Mesendoderm (in vitro differentiated cells): ENCODE measurements at places on chromosomes 1 and 21.

- no peak overlapping the region for H3K4me3 ChIP-seq
- H3K27ac ChIP-seq: no peak overlapping the region
- no peaks in the 10 kb centered on the region for H3K36me3 ChIP-seq
- H3K4me1 ChIP-seq: no peaks in the 10 kb centered on the region
- DNase-seq: no peak
- no peaks in the 10 kb centered on the region for H3K27me3 ChIP-seq
These were observed 1829.2 kb downstream of the NCAM2 start for GRCh38 chr21:22827422-22827821.

GRCh38 chr1:31944205-31945089 is 6.3 kb upstream of the PTP4A2 start:
- peak; percentile 99 for DNase-seq
- peaks cover 2% of the 10 kb centered on the region for H3K27me3 ChIP-seq
- peaks cover 17% of the 10 kb centered on the region for H3K4me1 ChIP-seq
- H3K4me3 ChIP-seq: peak overlapping the region; percentile 42

DNA sequence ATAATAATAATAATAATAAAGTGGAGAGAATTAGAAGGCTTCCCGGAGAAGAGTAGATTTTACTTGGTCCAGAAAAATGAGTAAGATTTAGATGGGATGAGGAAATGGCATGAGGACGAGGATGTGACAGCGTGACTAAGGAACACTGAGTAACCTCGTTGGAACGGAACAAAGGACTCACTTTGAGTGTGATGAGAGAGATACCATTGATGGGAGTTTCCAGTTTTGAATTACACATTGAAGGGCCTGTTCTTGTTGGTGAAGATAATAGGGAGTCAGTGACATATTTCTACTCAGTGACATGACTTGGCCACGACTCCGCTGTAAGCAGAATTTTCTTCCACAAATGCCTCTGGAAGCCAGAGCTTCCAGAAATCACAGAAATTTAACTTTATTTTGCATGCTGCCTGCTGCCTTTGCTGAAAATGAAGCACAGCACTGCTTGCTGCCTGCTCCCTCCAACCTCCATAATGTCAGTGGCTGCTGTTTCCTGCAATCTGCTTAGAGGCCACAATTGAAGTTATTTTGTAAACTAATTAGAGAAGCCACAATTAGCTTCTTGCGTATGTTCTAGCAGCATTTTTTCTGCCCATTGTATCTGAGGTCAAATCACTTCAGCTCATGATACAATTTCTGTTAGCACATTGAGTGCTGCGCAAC is 33.7 kb upstream of the FBXO28 start:
- H3K27ac ChIP-seq: no peak overlapping the region
- no peaks in the 10 kb centered on the region for H3K27me3 ChIP-seq
- H3K4me3 ChIP-seq: no peak overlapping the region
- no peaks in the 10 kb centered on the region for H3K4me1 ChIP-seq

DNA sequence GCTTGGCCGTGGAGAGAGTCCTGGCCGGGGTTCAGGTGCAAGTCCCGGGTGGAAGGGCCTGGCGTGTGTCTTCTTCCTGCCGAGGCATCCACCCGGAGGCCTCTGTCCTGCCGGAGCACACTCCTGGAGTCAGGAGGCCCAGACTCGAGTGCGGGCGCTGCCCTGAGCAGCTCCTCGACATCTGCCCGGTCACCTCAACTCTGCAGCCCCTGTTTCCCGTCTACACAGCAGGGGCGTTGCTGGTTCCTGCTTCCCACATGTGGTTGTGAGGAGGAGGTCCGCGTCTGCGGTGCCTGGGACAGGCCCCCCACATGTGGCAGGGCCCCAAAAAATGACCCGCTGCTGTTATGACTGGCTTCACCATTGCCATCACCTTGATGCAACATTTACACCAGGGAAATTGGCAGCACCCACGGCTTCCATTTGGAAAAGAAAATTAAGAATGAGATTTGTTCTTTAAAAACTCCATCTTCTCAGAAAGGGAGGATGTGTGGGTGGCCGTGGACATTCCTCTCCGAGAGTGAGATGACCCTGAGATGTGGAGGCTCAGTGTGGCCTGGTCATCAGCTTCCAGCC is 169.8 kb downstream of the PRDM16 start:
- no peaks in the 10 kb centered on the region for H3K27me3 ChIP-seq
- no peak overlapping the region for H3K4me3 ChIP-seq
- H3K4me1 ChIP-seq: no peaks in the 10 kb centered on the region
- H3K36me3 ChIP-seq: no peaks in the 10 kb centered on the region

- H3K27me3 ChIP-seq: no peaks in the 10 kb centered on the region
- no peak overlapping the region for H3K4me3 ChIP-seq
- H3K36me3 ChIP-seq: no peaks in the 10 kb centered on the region
- H3K4me1 ChIP-seq: no peaks in the 10 kb centered on the region
These were observed 57.0 kb upstream of the GJB5 start for GRCh38 chr1:34697818-34698217.
